ENCODE measurements at places on chromosomes 1 and 21.

- no peak for DNase-seq
These were observed 118.2 kb upstream of the HOOK1 start for GRCh38 chr1:59696421-59697115.

GRCh38 chr21:42220138-42220701 is 1.3 kb downstream of the ABCG1 start:
- DNase-seq = peak; percentile 86

GRCh38 chr1:42877380-42877779 is 31.0 kb downstream of the ZNF691 start:
- peak; percentile 40 for DNase-seq

GRCh38 chr1:209761011-209761635 is 5.3 kb downstream of the TRAF3IP3 start:
- DNase-seq = no peak

DNA sequence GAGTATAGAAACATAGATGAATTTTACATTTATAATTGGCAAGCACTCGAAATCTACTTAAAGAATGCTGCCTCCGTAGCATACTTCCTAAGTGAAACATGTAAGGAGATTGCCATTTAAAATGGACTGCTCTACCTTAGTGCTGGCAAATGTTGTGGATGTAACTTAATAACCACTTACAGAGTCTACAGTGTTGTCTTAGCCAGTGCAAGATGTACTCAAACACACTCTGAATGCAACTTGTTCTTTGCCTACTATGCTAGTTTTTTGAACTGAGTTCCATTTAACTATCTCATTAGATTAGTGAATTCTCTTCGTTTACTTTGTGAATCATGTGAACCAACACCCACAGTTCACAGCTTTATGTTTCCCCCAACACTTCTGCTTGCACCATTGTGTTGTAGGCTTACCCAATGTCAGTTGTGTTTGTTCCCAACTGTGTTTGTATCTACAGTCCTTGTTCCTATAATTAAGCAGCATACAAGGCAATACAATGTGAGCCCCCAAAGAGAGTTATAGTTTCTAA is 345.5 kb upstream of the LYPLAL1 start:
- no peak for DNase-seq

DNA sequence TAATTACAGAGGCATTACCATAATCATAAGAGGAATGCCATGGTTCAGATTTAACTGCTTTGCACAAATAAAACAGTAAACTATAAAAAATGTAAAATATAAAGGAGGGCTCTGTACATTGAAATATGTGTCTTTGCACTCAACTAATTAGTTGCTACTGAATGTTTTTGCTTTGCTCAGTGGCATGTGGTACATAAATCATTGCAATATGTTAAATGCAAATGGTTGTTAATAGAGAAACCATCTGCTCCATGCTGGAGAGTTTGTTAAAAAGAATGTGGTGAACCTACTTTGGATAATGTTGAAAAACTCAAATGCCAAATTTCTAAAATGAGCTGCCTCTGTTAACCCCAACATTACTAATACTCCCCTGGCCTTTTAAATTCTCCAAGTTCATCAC is 201.5 kb downstream of the NTNG1 start:
- DNase-seq = no peak

GRCh38 chr1:96234299-96234698 is 487.3 kb upstream of the PTBP2 start:
- DNase-seq = peak; percentile 85

- no peak for DNase-seq
These were observed 66.5 kb downstream of the PLXNA2 start for GRCh38 chr1:208177656-208178055.

GRCh38 chr1:214966346-214966745 is 116.2 kb upstream of the KCNK2 start:
- DNase-seq = no peak

DNA sequence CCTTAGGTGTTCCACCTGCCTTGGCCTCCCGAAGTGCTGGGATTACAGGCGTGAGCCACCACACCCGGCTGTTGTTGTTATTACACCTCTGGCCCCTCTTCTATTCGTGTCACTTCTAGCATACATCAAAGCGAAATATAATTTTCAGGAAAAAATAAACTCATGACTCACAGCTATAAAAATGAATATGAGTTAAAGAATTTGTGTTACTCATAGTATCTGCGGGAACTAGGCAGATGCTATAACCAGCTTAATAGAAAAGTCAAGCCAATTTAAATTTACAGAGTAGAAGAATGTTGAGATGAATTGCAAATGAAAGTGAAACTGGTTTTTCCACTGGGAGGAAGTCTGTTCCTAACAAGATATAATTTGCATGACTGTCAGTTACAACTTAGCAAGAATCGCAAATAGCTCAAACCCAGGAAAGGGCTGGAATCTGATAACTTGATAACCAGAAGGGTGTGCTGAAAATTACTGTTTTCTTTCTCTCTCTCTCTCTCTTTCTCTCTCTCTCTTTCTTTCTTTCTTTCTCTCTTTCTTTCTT is 11.2 kb downstream of the OR2W3 start:
- DNase-seq = no peak

GRCh38 chr1:167791281-167792187 is 69.8 kb downstream of the MPZL1 start:
- no peak for DNase-seq

GRCh38 chr1:66563941-66564630 is 30.1 kb downstream of the SGIP1 start:
- no peak for DNase-seq

DNA sequence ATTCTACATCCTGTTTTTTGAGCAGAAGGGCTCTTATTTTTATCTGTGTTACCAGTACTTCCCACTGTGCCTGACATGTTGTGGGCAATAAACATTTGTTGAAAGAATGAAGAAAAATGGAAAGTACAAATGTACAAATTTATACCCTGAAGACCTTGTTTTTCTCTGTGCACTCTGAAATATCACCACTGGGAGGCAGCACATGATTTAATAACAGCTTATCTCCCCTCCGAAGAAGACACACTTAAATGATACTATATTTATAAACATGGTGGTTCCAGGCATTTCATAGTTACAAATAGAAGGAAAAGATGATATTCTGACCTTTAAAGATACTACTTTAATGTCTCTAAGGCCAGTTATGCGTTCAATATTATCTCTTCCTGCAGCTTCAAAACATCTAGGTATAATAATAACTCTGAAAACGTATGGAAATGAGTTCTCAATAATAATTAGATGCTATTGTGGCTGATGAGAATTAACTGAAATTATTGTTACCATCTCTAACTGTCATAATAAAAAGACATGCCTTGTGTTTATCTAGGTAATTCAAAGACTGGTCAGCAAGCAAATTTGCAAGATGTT is 12.8 kb downstream of the DYNLT5 start:
- DNase-seq = peak; percentile 32

DNA sequence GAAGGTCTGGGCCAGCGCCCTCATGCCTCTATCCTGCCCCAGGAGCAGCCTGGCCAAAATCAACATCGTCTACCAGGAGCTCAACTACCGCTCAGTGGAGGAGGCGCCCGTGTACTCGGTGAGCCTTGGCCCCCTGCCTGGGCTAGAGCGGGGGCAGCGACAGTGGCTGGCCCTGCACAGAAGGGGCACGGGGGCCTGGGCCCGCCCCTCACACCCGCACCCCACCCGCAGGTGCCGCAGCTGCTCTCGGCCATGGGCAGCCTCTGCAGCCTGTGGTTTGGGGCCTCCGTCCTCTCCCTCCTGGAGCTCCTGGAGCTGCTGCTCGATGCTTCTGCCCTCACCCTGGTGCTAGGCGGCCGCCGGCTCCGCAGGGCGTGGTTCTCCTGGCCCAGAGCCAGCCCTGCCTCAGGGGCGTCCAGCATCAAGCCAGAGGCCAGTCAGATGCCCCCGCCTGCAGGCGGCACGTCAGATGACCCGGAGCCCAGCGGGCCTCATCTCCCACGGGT is 10.8 kb downstream of the SCNN1D start:
- DNase-seq = peak; percentile 41

DNA sequence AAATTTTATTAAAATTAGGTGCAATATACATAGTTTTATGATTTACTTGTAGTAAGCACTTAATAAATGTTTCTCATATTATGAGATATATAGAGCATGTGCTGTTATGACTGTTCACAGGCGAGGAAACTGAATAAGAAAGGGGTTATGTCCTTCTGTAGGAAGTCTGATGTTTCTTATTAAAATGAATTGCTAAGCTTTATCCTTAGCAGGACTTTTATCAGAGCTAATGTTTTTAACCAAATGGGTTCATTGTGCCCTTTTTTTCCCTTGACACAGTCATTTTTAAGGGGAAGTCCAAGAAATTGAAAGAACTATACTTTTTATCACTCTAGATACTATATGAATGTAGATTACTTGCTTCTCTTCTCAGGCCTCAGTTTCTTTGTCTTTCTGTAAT is 285.2 kb downstream of the PTPRC start:
- DNase-seq = no peak

GRCh38 chr1:222824641-222825040 is 9.8 kb downstream of the DISP1 start:
- DNase-seq = peak; percentile 70

GRCh38 chr1:180953291-180954004 is 40.8 kb downstream of the KIAA1614 start:
- DNase-seq = no peak

- no peak for DNase-seq
These were observed 32.5 kb downstream of the PODN start for GRCh38 chr1:53094533-53094919.

DNA sequence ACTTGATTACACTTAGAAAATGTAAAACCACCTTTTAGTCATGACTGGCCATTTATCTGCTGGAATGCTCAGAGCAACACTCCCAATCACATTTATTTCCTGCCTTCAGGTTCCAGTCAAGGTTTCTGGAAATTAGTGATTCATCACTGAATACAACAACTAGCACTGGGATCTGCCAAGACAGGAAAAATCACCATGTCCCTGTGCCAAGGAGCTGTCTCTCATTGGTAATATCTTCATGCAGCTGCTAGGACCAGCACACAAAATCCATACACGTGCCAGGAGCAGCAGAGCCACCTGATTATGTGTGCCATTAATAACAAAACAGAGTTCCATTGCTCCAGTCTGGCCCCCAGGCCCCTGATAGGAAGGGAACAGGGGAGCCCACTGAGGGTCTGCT is 194.6 kb downstream of the TNR start:
- no peak for DNase-seq

GRCh38 chr1:106700211-106700610 is 356.3 kb upstream of the PRMT6 start:
- no peak for DNase-seq

- no peak for DNase-seq
These were observed 2.7 kb downstream of the KIAA0319L start for GRCh38 chr1:35554266-35555211.

DNA sequence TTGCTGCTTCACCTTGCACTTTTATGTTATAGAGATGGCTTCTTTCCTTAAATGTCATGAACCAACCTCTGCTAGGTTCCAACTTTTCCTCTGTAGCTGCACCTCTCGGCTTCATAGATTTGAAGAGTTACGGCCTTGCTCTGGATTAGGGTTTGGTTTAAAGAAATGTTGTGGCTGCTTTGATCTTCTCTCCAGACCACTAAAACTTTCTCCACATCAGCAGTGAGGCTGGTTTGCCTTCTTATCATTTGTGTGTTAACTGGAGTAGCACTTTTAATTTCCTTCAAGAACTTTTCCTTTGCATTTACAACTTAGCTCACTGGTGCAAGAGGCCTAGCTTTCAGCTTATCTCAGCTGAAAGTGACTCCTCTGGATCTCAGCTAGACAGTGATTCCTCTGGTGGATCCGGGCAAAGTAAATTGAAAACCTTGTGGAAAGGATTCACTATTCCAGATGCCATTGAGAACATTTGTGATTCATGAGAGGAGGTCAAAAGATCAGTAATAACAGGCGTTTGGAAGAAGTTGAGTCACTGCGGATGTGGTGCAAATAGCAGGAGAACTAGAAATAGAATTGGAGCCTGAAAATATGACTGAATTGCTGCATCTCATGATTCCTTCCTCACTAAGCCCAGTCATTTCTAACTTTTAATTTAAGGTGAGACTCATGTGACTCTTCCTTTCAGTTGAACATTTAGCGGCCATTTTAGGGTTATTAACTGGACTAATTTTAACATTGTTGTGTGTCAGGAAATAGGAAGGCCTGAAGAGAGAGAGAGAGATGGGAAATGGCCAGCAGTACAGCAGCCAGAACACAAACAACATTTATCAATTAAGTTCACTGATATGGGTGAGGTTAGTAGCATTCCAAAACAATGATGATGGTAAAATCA is 16.2 kb upstream of the RGS1 start:
- DNase-seq = no peak

GRCh38 chr1:119637710-119638109 is 10.4 kb downstream of the ZNF697 start:
- DNase-seq = no peak

GRCh38 chr1:235610157-235610556 is 39.4 kb downstream of the GNG4 start:
- no peak for DNase-seq

GRCh38 chr1:171622152-171622462 is at the start of gene MYOCOS:
TSS of gene MYOCOS (plus strand) at chr1:171622243. CDS start at chr1:171623884, 1,641 bp downstream.
- DNase-seq = no peak

DNA sequence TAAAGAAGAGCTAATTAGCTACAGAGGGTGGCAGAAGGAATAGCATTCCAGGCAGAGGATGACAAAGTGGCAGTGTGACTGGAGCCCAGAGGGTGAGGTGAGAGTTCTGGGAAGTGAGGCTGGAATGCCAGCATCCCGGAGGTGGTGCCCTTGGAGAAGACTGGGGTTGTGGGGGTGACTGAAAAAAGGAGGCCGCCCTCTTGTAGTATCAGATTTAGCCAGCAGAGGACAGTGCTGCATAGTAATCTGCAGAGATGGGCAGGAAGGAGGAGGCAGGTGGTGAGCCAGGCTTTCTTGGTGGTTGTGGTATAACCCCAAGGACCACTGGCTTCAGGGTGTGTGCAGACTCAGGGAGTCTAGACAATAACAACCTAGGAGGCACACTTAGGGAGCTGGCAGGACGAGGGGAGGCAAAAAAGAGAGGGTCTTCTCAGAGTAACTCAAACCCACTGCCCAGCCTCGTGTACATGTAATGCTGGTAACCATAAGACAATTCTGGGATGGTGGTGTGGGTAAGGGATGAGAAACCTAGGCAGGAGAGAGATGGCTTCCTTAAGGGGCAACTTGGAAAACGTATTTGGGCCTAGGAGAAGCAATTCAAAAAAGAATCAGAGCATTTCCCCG is 30.5 kb downstream of the MROH7 start:
- peak; percentile 29 for DNase-seq

- no peak for DNase-seq
These were observed 26.9 kb downstream of the ATP8B2 start for GRCh38 chr1:154352245-154352580.

DNA sequence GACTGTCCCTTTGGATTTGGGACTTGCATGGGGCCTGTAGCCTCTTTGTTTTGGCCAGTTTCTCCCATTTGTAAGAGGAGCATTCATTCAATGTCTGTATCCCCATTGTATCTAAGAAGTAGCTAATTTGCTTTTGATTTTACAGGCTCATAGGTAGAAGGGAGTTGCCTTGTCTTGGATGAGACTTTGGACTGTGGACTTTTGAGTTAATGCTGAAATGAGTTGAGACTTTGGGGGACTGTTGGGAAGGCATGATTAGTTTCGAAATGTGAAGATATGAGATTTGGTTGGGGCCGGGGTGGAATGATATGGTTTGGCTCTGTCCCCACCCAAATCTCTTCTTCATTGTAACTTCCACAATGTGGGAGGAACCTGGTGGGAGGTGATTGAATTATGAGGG is 151.7 kb downstream of the PRDM2 start:
- no peak for DNase-seq

All from NCI-H2227 treated with DMSO at 0.1 percent for 48 hours (cell line).